ENCODE measurements at places on chromosomes 12 and 14.
A peak's percentile ranks its signal among the peaks of the same experiment; 100 is the strongest.

- DNase-seq, result no peak
Measured at GRCh38 chr14:50796390-50796789, 34.6 kb downstream of the NIN start.

DNA sequence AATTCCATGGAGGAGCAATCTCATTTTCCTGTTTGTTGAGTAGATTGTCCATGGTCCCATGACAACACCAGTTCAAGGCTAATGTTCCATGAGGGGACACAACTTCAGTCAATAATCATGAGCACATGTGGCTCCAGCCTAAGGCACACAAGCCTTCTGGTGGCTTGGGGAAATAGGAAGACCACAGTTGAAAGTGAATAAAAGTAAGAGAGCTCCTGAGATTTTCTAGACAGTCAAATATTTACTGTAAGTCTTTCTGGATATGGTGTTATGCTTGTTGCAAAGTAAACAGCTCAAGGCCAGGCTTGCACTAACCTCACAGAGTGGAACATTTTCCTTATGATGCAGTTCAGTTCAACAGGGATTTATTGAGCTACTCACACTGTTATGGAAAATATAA is 206.9 kb upstream of the SLC38A2 start:
- DNase-seq, result no peak

DNA sequence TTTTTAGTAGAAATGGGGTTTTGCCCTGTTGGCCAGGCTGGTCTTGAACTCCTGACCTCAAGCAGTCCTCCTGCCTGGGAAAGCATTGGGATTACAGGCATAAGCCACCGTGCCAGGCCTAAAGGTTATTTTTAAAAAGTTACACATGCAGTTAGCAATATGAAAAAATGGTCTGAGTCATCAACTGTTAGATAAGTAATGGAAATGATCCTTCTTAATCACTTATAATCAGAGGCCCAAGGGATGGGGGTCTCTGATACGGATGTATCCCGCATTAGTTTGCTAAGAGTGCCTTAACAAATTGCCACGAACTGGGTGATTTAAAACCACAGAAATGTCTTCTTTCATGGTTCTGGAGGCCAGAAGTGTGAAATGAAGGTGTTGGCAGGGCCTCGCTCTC is 54.1 kb upstream of the FERMT2 start:
- no peak for DNase-seq

GRCh38 chr12:91179966-91180561 is 2.6 kb downstream of the DCN start:
- no peak for DNase-seq

DNA sequence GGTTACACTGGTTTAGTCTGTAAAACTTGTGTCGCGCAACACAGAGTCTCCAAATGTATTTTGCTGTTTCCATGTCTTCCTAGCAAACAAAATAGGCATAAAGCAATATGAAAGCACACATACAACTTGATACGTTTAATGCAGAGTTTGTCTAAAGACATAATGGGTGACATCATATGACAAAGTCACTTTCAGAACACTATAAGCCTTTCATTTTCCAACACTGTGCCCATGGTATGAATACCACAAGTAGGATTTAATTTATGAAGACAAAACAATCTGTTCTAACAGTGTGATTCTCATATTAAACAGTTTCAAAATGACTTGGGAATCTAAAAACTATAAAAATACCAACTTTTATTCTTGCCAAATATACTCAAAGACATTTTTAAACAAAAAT is 58.4 kb downstream of the PTPN21 start:
- no peak for DNase-seq

DNA sequence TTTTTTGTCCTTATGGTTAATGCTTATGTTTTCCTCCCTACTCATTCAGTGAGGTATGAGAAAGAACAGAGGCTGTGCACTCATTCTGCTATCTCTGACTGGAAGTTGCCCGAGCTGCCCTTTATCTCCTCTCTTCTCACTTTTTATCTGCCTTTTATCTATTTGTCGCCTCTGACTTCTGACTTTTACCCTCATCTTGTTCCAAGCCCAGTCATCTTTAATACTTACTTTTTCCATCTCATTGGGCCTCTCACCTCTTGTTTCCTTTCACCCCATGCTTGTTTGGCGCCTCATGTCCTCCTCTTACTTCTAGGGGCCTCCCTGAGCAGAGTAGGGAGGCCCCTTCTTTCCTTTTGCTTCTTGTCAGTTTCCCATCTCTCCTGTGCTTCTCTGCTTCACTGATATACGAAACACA is 50.7 kb downstream of the DIP2B start:
- no peak for DNase-seq

- no peak for DNase-seq
Measured at GRCh38 chr12:96258104-96258961, 64.2 kb downstream of the ELK3 start.

GRCh38 chr12:52073531-52074381 is 4.0 kb downstream of the ATG101 start:
- DNase-seq, result no peak

- DNase-seq, result peak; percentile 11
Measured at GRCh38 chr12:19744705-19745218, 305.5 kb downstream of the AEBP2 start.

DNA sequence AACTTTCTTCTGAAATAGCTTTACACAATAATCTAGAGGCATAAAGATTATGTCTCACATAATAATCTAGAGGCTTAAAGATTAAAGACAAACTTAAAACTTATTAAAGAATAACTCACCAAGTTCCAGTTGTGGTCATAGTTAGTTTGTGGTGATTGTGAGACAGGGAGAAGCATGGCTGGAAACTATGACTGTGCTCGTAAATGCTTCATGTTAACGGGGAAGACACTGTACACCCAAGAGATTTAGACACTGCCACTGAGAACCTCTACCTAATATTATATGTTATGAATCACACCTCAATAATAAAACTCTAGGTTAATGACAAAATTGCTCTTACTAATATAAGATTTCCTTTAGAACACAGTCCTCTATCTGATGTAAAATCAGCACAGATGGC is 541.6 kb downstream of the TMEM121 start:
- DNase-seq, result peak; percentile 0

DNA sequence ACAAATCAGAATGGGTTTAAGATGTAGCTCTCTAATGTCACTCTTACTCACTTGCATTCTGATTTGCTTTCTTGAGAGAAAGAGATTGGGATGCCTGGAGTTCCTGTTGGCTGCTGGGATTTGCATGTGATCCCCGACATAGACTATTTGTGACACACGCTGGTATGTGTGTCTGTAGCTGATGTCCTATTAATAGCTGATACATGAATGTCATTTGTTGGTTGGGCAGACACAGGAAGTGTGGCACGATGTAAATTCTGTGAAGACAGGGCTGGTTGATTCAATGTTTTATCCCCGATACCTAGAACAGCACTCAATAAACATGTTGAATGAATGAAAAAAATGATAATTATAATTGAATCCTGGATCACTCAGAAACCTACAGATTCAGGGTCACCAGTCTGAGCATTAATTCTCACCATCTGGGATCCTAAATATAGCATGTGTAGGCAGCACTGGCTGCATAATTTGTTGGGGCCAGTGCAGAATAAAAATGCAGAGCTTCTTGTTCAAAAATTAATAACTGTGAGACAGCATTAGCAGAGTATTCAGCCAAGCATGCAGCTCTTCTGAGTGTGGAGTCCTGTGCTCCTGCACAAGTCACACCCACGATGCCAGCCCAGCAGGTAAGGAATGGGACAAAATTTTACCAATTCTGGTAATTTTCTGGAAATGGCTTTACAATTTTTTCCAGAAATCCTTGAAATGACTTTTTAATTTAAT is 35.5 kb upstream of the SOCS2 start:
- DNase-seq, result no peak

GRCh38 chr12:452667-453210 is 7.0 kb upstream of the B4GALNT3 start:
- no peak for DNase-seq

DNA sequence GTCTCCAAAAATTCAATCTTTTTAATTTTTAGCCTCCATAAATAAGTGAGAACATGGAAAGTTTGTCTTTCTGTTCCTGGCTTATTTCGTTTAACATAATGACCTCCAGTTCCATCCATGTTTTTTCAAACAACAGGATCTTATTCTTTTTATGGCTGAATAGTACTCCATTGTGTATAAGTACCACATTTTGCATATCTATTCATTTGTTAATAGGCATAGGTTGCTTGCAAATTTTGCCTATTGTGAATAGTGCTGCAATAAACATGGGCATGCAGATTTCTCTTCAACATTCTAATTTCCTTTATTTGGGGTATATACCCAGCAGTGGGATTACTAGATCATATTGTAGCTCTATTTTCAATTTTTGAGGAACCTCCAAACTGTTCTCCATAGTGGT is 16.1 kb upstream of the PAH start:
- DNase-seq, result no peak

GRCh38 chr14:69876848-69877306 is 2.3 kb upstream of the SMOC1 start:
- no peak for DNase-seq

GRCh38 chr14:61003571-61003970 is 22.5 kb downstream of the SLC38A6 start:
- DNase-seq, result no peak

DNA sequence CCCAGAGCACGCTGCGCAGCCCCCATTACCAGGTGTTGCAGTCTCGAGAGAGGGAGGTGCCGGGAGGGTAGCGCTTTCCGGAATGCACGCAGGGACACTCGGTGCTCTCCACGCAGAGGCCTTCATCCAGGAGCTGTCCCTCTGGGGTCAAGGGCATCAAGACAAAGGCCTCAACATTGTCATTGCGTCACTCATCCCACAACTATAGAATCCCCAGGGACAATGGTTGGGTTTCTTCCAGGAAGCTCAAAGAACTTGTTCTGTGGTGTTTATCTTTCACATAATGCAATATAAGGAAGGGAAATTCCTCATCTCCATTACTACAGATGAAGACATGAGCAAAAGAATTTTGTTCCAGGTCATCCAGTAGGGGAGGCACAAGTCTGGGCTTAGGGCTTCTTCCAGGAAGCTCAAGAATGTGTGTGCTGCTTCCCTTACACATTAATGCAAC is 52.1 kb downstream of the VWF start:
- no peak for DNase-seq

GRCh38 chr12:65961190-65962035 is 137.1 kb downstream of the HMGA2 start:
- peak; percentile 18 for DNase-seq

DNA sequence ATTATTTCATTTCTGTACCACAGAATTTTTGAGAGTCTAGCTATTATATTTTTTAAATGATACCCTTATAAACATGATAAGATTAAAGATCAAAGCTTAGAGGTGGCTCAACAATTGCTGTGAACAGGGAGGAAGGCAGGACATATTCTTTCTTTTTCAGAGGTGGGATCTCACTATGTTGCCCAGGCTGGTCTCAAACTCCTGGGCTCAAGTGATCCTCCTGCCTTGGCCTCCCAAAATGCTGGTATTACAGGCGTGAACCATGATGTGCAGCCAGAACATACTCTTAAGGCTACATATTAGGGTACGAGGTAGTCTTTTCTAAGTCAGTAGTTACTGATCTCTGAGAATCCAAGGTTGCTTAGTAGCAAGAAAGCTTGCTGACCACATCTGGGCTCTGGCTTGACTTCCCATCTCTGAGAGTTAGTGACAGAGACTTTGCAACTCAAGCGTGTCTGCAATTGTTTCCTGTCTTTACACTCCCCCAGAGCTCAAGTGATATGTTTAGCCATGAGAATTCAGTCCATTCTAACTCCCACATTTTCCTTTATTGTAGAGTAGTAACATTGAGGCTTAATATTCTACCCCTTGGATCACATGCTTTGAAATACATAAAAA is 8.6 kb downstream of the RAB5B start:
- no peak for DNase-seq

- DNase-seq, result no peak
Measured at GRCh38 chr14:32343926-32344430, 14.9 kb downstream of the AKAP6 start.

DNA sequence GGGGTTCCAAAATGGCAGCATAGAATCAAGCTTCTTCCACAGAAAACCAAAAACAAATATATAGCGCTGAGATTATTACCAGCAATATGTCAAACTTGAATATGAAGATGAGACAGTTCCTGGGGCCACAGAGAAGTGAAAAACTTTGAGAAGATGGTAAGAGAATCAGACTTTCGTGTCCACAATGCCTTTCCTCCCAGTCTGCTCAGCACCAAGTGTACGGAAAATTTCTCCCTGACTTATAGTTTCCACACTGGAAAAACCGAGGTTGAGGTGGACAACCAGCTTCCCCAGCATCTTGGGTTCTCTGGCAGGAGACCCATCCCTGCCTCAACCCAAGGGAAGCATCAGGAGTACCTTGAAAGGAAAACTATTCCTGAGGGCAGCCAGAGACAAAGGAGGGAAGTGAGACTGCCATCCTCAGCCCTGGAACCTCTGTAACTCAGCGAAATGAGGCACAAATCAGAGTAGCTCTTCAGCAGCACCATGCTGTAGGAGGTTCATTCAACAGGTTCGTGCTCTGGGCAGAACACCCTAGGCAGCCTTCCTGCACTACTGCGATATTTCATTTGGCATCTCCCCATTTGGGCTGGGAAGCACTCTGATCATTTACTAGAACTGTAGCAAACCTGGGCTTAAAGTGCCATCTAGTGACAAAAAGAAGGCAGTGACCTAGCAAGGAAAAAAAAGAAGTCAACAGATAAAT is 52.4 kb upstream of the CAPRIN2 start:
- peak; percentile 87 for DNase-seq

GRCh38 chr14:60757567-60758002 is 23.0 kb downstream of the MNAT1 start:
- no peak for DNase-seq

GRCh38 chr12:23115984-23116383 is 491.0 kb downstream of the ETNK1 start:
- DNase-seq, result no peak

GRCh38 chr14:103436533-103436932 is 51.3 kb downstream of the MARK3 start:
- DNase-seq, result no peak

DNA sequence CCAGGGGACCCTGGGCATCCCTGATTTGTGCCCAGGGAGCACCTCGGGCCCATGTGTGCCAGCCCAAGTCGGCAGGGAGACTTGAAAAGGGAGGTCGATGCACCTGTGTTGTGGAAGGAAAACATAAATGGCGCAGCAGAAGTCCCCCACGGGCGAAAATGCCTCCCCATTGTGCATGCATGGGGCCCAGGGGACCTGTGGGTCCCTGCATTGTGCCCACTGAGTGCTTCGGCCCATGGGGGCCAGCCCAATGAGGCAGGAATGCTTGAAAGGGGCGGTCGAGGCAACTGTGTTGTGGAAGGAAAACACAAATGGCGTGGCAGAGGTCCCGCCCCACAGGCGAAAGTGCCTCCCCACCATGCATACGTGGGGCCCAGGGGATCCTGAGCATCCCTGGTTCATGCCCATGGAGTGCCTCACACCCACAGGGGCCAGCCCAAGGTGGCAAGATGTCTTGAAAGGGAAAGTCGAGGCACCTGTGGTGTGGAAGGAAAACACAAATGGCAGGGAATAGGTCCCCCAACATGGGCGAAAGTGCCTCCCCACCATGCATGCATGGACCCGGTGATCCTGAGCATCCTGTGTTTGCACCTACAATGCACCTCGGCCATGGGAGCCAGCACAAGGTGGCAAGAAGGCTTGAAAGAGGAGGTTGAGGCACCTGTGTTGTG is 368.0 kb downstream of the ALG10 start:
- no peak for DNase-seq

GRCh38 chr12:12491606-12492005 is 71.1 kb downstream of the DUSP16 start:
- DNase-seq, result no peak
